CD8-positive, alpha-beta memory T cell (primary cell): ENCODE measurements at places on chromosomes 6 and 20. TPM values are rescaled to one million over a fixed set of nuclear protein-coding genes. Genes with fewer than 3 reads are reported as not detected.

DNA sequence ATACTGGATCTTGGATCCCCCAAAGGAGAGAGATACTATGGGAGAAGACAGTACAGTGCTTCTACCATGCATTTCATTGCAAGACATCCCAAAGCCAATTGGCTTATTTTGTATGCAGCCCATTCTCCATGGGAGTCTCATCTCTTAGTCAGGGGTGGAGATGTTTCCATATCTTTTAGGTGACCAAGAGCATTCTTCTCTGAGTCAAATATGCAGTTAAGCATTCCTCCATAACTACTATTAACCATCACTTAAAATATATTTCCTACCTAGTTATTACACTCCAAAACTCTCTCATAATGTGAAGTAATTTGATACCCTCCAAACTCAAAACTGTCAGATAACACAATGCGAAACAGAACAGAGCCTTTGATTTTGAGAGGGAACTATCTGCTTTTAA lies 542.6 kb downstream of the HDGFL1 start:
- DNase-seq: no peak
- H3K27me3 ChIP-seq: no peaks in the 10 kb centered on the region
- no peak overlapping the region for H3K4me3 ChIP-seq
- no peaks in the 10 kb centered on the region for H3K4me1 ChIP-seq

DNA sequence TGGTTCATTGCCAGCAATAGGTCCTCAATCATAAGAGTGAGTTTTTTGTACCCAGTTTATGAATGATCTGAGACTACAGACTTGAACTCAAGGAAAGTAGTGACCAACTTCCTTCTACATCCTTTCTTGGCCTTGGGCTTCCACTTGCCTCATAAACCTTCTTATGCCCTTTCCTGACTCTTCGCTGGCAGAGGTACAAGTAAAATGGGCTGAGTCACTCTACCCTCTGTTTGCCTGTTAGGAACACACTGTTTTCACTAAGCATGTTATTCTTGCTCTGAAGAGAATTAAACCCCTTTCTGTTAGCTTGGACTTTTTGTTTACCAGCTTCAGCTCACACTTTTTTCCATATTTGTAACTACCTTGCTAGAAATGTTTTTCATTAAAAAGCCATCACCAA lies 74.4 kb downstream of the PKHD1 start:
- H3K27ac ChIP-seq: no peak overlapping the region
- H3K27me3 ChIP-seq: no peaks in the 10 kb centered on the region
- no peaks in the 10 kb centered on the region for H3K36me3 ChIP-seq
- DNase-seq: no peak
- no peak overlapping the region for H3K4me3 ChIP-seq

PXT1 gene
- polyA plus RNA-seq: not detected

DNA sequence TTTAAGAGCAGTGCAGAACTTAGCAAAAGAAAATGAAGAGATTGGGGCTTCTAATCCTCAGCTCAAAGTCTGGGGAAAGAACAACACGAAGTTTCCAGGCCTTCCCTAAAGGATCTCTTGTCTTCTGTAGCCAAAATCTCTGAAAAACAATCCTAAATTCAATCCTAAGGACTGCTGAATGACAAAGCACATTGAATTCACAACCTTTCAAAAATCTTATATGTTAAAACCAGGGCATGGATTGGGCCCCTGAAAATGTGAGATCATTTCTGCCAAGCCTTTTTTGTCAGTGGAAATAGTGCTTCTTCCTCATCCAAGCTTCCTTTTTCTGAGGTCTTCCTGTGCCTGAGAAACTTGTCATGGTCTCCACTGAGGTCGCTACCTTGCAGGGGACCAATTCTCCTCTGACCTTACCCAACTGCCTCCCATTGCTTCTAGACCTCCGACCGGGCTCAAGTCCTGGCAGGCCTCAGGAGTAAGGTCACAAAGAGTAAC lies 126.2 kb upstream of the ARID1B start:
- H3K4me3 ChIP-seq: no peak overlapping the region
- peaks cover 11% of the 10 kb centered on the region for H3K4me1 ChIP-seq
- no peaks in the 10 kb centered on the region for H3K27me3 ChIP-seq
- no peak for DNase-seq
- no peaks in the 10 kb centered on the region for H3K36me3 ChIP-seq

BPI gene
- polyA plus RNA-seq: not detected

RBM24 gene
- polyA plus RNA-seq: 0.74 TPM

IL17A gene
- not detected for polyA plus RNA-seq

DNA sequence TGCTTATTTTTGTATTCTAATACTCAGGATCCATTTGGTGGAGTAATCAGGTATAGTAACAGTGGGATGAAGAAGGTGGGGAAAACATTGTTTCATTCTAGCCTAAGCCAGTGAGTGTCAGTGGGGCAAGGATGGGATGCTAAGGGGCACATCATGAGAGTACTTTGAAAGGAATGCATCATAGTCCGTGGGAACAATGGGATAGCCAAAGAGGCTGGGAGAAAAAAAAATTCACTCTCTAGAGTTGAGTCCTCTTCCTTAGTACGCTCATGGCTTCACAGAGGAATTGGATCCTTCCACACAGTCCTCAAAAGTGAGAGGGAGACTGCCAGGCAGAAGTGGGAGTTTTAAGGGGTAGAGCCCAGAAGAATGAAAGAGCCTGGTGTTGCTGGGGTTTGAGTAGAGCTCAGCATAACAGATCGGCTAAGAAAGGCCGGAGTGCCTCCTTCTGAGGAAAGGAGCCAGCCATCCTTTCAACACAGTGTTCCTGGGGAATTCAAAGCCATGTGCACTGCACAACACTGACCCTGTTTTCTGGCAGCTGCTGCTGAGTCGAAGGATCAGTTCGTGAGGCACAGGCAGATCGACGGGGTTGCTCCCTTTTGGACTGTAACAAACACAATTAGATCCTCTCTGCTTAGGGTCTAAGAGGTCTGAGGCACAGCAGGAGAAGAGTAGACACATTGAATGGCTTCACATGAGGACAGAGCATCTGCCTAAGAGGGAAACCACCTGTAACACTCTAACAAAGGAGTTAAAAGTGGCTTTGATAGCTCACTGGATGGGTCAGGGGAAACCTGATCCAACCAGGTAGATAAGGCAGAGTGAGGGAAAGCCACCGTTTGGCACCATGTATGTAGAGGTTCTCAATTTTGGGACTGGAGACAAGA lies 61.2 kb downstream of the ELOVL5 start:
- no peaks in the 10 kb centered on the region for H3K27me3 ChIP-seq
- peaks cover 5% of the 10 kb centered on the region for H3K36me3 ChIP-seq
- H3K4me3 ChIP-seq: no peak overlapping the region
- H3K27ac ChIP-seq: no peak overlapping the region
- peaks cover 43% of the 10 kb centered on the region for H3K4me1 ChIP-seq
- no peak for DNase-seq

DNA sequence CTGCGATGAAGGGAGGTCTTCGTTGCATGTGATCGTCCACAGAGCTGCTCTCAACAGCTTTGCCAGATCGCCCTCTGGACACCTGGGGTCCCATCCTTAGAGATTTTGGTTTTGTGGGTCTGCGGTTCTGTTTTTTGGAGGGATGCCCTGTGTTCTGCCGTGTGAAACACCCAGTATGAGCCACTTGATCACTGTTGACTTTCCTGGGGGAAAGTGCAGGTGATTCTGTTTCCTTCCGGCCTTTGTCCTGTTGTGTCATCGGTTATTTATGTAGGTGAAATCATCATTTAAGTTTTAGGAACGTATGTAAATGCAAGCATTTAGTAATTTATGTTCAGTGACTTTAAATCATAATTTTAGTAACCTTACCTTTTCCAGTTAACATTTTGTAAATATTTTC lies 56.4 kb upstream of the SLC22A1 start:
- H3K27ac ChIP-seq: no peak overlapping the region
- no peak overlapping the region for H3K4me3 ChIP-seq
- H3K36me3 ChIP-seq: peaks cover 47% of the 10 kb centered on the region
- DNase-seq: no peak
- H3K4me1 ChIP-seq: peaks cover 19% of the 10 kb centered on the region
